ENCODE measurements at places on chromosomes 5 and 9.

DNA sequence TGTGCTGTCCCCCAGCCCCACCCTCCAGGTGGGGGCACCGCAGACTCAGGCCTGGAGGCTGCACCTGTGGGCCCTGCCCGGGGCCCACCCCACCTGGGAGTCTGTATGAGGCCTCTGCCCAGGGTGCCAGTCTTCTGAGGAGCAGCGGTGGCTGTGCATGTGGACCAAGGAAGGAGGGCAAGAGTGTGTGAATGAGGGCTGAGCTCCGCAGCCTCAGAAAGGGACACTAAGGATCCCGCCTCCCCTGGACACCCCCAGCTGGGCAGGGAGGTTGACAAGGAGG, 19.1 kb downstream of the FGD3 start:
- DNase-seq = no peak

DNA sequence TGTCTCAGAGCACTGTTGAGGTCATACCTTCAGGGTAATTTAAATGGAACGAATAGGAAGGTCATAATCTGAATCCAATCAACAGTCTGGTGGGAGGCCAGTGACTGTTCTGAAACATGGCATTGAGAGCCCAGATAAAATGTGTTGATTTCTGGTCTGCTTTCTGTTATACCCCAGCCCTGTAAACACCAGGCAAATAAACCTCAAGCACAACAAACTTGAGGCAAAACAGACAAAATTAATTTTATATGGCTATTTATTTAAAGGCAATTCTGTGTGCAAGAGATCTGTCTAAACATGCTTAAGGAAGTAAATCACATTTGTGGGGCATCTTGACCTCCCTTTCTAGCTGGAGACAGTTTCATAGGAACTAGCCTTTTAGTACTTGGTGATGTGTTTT, 140.9 kb upstream of the SPEF2 start:
- DNase-seq = no peak

- no peak for DNase-seq
These were observed 116.9 kb downstream of the PIP5K1B start for GRCh38 chr9:68821911-68822310.

GRCh38 chr5:156971848-156972525, 9.0 kb upstream of the TIMD4 start:
- no peak for DNase-seq

GRCh38 chr9:76799473-76799872, 35.2 kb downstream of the PCA3 start:
- no peak for DNase-seq

- no peak for DNase-seq
These were observed 2.0 kb upstream of the CDC14B start for GRCh38 chr9:96621618-96622017.

Data from fibroblast of mammary gland (primary cell).